HCT116 (cell line): ENCODE measurements at places on chromosomes 6 and 20. TPM values are rescaled to one million over a fixed set of nuclear protein-coding genes. Genes with fewer than 3 reads are reported as not detected.

Gene GFRA4
- total RNA-seq, result not detected

Gene NEURL2
- total RNA-seq, result 0.96 TPM

Gene MRPL14
- total RNA-seq, result 69.6 TPM

Gene ARID1B
- 35.6 TPM for total RNA-seq

DNA sequence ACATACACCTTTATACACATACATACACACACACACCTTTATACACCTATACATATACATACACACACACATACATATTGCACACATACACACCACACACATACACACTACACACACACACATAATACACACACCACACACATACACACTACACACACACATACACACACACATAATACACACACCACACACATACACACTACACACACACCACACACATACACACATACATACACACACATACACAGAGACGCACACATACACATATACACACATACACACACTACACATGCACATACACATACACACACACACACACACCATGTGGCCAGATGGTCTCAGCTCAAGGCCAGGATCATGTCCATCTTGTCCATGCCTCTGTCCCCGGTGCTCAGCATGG is 25.7 kb downstream of the BPIFB1 start:
- no peak for DNase-seq

DNA sequence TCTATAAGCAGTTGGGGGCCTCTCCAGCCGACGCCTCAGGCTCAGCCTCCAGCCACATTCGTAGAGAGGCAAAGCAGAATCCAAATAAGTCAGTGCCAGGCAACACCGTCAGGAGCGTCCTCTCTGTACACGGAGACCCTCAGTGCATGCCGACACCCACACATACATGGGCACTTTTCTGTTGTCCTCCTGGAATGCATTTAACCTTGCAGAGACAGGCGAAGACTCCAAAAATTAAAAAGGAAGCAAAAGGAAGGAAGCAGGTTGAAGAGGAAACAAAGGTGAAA is 325.9 kb downstream of the TAF4 start:
- no peak for DNase-seq

DNA sequence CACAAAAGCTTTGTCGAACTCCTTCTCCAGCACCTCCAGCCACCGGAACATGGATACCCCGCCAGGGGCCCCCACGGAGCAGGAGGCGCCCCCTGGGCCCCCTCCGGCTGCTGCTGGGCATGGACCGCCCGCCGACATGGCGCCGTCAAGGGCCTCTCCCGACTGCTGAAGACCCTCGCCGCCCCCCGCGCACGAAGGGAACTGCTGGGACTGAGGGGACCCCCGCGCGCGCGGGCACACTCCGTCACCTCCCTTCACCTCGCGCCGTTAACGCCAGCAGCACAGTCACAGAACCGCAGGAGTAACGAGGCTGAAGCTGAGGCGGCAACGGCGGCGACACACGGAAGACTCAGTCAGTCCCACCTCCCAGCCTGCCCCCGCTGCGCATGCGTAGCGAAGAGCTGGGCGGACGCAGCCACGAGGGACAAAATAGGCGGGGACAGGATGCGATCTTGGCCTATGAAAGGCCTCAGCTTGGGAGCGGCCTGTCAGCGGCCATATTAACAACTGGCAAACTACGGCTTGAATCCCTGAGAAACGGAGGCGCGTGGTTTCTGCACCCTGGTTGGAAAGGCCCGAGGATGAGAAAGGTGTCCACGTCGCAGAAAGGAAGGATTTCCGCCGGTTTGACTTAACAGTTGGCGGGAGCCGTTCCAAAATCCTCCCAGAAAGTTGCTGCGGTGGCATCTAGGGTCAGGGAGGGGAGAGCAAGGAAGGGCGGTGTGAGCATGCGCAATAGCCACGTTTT is at the start of gene GOPC:
GOPC (minus strand) TSS at position 361 of the 748 bp plus-strand sequence; CDS start at position 138, 223 bp downstream.
- DNase-seq, result peak; percentile 95

GRCh38 chr20:60054716-60055634 is 96.8 kb downstream of the CDH26 start:
- no peak for DNase-seq

DNA sequence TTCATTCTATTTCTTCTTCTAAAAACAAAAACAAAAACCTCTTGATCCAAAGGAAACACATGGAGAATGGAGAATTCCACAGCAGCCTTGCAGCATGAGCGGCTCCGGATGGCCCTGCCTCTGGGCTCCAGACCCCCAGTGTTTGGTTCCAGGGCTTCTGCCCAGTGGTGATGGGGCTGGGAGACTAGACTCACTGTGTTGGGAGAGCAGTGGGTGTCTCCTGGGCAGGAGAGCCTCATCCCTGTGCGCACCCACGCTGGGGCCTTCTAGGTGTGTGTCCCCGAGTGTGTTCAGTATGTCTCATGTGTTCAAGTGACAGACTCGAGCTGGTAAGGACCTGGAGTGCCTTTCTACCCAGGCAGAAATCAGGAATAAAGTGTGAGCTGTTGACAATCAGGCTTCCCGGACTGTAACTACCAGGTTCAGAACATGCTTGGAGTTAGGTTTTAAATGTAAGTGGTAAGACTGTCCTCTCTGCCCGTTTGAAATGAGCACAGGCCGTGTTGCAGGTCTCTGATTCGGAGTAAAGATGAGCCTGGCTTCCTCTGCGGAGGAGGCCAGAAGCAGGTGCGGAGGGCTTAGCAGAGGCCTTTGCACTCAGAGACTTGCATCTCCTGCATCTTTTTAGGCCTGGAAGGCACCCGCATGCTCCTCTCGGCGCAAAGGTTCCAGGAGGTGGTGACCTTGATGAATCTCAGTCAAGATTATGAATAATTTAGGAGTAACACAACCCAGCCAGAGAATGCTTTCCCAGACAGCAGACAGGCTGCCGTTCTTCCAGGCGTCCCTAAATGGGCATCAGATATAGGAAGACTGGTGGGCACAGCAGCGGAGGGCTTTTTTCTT is 253.6 kb downstream of the CDH26 start:
- DNase-seq, result no peak

GRCh38 chr6:152173321-152173720 is 365.8 kb downstream of the ESR1 start:
- no peak for DNase-seq

DNA sequence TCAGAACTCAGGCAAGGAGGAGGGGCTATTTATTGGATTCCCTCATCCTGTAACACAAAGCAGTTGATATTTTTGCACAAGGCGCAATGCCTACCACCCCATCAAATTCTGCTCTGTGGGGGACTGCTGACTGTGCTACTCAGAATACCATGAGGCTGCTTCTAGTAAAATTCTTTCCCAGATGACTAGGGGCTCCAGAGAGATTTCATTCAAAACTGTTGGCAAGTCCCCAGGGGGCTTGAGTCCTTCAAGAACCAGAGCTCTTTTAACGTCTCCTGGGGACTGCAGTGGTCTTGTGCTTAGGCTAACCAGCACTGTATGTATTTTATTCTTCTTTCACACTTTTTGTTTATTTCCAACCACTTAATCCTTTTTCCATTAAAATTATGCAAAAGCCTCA is 365.9 kb upstream of the AGPAT4 start:
- no peak for DNase-seq

DNA sequence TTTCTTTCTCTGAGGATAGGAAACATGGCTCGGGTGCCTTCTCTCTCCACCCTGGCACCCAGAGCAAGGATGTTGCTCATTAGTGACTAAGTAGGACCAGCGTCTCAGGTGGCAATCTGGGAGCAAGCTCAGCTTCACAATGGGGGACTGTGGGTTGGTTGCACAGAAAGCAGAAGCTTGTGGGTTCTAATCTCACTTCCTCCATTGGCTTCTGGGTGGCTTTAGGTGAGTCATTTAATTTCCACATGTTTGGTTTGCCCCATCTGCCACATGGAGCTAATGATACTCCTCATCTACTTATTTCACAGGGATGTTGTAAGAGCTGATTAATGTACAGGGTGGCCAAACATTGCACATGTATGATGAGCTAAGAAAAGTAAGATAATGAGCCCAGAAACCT is 54.8 kb upstream of the AKIRIN2 start:
- no peak for DNase-seq
